Fibroblast of skin of right biceps (primary cell): ENCODE measurements at places on chromosomes 12 and 14.

DNA sequence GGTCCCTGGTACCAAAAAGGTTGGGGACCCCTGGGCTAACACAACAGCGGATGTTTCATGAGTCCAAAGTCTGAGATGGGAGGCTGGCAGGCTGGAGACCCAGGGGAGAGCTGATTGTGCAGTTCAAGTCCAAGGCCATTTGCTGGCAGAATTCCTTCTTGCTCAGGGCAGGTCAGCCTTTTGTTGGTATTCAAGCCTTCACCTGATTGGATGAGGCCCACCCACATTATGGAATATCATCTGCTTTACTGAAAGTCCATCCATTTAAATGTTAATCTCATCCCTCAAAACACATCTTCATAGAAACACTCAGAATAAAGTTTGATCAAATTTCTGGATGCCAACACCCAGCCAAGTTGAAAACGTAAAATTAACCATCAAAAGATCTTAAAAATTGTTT is 52.9 kb downstream of the GSC start:
- no peak for DNase-seq

- no peak for DNase-seq
These were observed 718 bp upstream of the JDP2 start for GRCh38 chr14:75427126-75427481.

GRCh38 chr12:14303661-14304155 is 61.8 kb upstream of the ATF7IP start:
- DNase-seq = no peak

- DNase-seq = peak; percentile 75
These were observed 6.6 kb downstream of the TMEM263 start for GRCh38 chr12:106962286-106962685.

GRCh38 chr14:22291406-22291805 is 297.6 kb downstream of the DAD1 start:
- peak; percentile 58 for DNase-seq

- no peak for DNase-seq
These were observed 11.2 kb downstream of the HECTD4 start for GRCh38 chr12:112370868-112371510.

DNA sequence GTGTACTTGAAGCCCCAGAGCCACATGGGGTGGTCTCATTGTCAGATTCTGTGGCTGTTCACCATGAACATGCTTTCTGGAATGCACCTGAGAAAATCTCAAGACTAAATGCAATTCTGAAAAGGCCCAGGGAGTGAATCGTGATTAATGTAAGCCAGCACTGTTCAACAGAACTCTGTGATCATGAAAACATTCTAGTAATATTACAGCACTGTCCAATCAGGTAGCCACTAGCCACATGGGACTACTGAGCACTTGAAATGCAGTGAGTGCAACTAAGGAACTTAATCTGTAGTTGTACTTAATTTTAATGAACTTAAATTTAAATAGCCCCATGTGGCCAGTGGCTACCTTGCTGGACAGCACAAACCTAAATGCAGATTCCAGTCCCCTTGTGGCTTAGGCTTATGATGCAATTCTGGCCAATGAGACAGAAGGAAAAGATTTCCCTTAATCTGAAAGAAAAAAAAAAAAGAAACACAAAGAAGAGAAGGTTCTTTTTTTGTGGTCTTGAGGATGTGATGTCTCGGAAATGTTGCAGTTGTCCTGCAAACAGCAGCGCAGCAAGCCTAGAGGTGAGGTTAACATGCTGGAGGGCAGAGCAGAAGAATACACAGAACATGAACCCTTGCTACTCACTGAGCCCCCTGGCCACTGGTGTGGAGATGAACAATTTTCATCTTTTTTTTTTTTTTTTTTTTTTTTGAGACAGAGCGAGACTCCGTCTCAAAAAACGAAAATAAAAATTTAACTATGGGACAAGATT is 48.2 kb downstream of the SPPL3 start:
- DNase-seq = peak; percentile 15

GRCh38 chr12:47124451-47124850 is 44.7 kb upstream of the AMIGO2 start:
- DNase-seq = peak; percentile 43

DNA sequence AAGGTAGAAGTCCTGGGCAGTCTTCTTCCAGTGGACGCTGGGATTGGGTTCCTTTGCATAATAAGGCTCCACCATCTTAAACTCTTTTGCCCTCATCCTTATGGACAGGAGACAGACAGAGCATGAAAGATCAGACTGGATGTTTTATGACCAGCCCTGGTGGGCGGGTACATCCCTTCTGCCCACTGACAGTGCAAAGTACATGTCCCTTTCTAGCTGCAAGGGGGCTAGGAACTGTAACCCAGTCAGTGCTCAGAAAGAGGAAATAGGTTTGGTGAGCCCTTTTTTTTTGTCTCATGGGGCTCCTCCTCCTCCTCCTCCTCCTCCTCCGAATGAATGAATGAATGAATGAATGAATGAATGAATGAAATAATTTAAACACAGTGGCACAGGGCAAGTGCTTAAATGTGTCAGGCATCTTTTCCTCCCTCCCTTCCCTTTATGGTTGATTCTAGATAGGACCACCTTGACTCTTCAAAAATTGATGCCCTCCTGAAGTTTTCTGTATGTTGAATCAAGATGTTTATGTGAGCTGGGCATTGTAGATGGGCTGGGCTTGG is 36.4 kb upstream of the HNF1A start:
- no peak for DNase-seq

GRCh38 chr12:3202734-3203446 is 125.7 kb downstream of the TSPAN9 start:
- peak; percentile 42 for DNase-seq

GRCh38 chr12:26292596-26292995 is 97.2 kb downstream of the SSPN start:
- DNase-seq = no peak

DNA sequence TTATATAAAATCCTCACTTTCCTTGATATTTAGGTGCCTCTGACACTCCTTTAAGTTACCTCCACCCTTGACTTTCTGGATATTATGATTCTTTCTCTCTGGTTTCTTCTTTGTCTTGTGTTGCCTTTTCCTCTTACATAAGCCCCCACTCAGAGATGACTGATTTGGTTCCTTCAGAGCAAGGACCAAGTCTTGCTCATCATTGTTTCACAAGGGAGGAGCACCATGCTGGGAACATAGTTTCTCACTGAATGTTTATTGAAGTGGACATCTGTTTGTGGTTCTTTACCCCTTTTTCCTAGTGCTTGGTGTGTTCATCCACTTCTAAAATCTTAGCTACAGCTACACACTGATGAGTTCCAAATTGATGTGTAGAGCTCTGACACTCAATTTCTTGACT is 161.3 kb upstream of the PTPRQ start:
- DNase-seq = no peak

DNA sequence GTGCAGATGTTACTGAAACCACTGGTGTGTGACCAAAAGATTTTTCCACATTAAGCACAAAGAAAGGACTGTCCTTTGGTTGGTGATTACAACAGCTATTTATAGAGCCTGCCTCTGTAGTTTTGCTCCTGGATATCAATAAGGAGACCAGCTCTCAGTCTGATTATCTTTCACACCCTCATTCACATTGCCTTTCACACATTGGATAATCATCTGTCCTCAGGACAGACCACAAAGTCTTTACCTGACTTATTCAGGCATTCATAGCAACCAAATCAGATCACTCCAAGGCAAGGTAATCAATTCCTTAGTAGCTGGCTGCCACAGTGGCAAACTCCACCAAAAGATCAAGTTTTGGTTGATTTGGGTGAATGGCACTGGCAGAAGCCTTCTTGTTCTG is 59.6 kb upstream of the CPSF6 start:
- no peak for DNase-seq

DNA sequence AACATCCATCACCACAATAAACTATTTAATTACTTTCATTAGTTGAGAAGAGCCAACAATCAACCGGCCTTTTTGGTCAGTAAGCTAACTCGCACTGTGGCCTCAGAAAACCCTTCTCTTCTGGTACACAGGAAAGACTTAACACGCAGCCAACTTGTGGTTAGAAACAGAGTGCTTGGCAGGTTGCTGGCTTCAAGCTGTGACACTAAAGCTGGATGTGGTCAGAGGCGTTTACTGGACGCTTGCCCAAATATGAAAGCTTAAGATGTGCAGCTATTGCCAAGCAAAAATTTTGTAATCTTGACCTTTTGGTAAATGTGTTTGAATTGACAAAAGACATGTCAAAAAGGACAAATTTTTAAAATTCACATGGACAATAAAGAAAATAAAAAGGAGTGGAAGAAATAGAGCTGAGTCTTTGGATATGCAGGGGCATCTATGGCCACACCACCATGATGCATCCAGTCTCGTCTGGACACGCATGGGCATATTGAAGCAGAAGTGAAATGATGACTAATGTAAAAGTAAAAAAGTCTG is 2.6 kb upstream of the KLRK1 start:
- peak; percentile 54 for DNase-seq

DNA sequence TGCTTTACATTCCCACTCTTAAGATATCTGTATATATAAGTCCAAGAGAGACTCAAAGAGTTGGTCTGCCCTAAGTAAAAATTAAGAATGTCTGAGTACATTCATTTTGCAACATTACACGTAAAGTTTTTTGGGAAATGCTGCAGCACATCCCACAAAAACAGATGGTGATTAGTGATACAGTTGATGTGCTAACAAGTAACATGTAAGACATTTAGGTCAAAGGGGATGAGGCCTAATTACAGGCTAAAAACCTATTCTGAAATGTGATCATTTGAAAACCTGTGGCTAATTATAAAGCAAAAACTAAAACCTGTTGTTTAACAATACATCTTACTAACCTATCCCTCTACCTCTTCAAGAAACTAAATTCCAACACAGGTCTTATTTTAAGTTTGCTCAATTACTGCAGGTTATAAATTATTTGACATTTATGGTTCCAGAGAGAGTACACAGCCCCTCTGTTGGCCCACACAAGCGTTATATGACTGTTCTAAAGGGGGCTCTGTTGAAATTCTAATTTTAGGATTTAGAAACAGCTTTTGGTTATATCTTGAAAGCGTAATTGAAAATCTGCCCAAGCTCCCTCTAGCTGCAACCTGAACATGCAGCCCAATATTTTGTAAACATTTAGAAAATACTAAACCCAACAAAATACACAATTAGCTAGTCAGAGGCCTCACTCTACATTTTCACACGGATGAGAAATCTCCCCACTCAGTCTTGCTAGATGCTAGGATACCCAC is 42.9 kb downstream of the BRAP start:
- no peak for DNase-seq

GRCh38 chr12:33438025-33438772 is 1.4 kb downstream of the SYT10 start:
- no peak for DNase-seq

GRCh38 chr14:22982477-22983245 is at the start of gene AJUBA:
Gene AJUBA, minus strand, starts transcription at chr14:22982551. Its CDS starts 285 bp downstream, at chr14:22982266.
- peak; percentile 98 for DNase-seq

DNA sequence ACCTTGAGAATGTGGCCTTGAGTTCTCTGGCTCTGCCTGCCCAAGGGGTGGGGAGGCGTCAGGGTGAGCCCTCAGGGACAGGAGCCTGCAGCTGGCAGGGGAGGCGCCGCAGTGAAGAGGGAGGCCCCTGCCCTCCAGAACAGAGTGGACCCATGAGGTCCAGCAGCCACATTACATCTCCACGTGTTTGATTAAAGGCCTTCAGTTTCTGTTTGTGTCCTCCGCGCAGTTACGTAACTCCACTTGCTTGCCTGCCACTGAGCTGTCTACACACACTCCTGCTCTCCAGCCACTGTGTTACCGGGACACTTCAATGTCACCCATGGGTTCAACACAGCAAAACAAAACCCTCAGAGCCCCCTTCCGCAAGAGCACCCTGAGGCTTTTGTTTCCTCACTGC is 70.4 kb downstream of the CHGA start:
- no peak for DNase-seq

DNA sequence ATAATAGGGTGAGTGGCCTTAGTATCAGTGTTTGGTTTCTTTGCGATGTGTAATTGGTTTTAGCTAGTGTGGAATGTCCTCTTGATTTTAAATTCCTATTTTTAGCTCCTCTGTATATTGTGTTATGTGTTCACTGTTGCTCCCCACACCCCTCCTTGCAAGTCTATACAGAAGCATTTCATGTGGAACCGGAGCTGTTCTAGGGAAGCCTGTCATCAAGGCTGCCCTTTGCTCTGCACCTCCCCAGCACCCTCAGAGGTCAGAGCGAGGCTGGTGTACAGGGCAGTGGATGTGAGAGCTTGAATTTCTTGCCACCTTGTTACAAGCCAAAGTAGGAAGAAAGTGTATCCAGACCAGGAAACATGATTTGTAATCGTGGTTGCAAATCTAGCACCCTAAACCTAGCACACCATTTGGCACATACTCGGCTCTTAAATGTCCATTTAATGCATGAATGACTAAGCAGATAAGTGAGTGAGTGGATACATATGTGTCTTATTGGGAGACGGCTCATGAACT is 376.8 kb downstream of the RGS6 start:
- DNase-seq = no peak

- no peak for DNase-seq
These were observed 90.9 kb upstream of the DCN start for GRCh38 chr12:91273560-91273959.

DNA sequence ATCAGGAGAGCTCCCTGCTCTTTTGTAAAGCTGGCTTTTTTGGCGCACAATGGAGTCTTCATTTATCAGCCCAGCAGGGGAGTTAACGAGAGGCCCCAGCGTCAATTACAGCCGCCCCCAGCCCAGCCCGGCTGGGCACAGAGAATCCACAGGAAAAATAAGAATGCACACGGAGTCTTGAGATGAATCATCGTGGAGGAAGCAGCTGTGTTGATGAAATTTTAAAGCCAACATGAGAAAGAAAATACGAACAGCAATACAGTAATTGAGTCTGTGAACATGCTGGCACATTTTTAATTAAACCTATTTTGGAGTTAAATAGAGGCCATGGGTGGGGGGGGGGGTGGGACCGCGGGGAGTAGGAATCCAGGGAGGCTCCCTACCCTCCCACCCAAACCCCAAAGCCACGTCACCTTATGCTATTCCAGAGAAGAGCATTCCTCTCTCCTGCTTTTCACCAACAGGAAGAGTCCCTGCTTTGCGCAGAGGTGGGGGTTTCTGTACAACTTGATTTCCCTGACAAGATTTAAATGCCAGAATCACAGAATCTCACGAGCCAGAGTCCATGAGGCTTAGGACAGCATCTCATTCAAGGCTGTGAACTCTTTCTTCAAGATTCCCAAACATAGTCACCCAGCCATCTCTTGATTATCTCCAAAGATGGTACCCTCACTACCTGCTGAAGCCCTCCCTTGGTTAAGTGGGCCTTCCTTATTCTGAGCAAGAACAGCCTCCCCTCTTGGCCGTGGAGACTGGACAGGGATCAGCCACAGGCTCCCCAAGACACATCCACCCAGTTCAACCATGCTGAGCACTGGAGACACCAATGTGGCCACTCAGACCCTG is 50.3 kb downstream of the CCNK start:
- peak; percentile 81 for DNase-seq

DNA sequence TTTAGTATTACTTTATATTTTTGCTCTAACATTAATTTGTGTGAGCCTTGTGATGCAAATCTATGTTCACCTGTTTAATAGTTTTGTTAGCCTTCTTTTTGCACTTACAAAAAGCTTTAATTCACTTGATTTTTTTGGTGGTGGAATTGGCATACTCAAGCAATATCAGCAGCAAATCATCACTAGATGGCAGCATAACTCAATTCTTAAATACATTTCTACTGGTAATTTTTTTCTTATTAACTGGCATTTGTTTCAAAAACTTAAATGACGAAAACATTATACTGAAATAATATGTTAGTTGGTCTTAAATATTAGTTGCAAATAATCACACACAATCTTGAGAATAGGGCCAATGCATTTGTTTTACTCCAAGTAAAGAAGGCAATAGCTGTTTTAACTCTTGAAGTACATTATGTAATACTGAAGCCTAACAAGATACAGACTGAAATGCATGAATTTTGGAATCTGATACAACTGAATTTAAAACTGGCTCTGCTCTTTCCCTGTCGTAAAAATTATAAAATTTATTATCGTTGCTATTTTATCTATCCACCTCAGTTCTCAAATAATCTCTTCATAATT is 151.5 kb downstream of the ATXN7L3B start:
- peak; percentile 44 for DNase-seq
